Prostate gland (tissue), 2 donors: ENCODE measurements at places on chromosomes 2 and 18. TPM values are rescaled to one million over a fixed set of nuclear protein-coding genes. Genes with fewer than 3 reads are reported as not detected.

- DNase-seq, result peak; percentile 62
Measured at GRCh38 chr2:43898134-43898837, 59.5 kb downstream of the ABCG8 start.

DNA sequence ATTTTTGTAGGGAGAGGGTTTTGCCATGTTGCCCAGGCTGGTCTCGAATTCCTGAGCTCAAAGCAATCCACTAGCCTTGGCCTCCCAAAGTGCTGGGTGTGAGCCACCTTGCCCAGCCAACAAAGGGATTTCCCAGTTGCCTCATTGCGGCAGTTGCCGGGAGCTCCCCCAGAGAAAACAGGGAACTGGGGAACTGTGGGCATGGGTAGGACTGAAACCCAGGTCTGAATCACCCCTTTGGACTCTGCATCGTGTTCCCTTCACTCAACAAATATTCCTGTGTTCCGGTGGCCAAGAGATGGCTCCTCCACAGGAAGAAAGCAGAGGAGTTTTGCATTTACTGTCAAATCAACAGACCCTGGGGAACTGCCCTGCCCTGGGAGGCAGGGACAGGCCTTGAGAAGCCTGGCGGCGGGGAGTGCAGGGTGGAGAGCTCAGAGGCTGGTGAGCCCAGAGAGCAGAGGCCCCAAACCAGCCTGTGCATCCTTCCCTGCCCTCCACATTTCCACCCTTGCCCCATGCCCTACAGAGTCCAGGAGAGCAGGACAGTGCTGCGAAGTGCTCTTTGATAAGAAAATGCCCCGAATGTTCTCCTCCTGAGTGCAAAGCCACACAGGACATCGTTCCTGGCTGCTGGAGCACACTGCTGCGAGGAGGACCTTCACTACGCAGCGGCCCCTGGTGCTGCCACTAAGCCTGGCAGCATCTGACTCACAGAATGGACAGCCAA, 24.9 kb downstream of the MYO7B start:
- DNase-seq, result no peak

- DNase-seq, result no peak
Measured at GRCh38 chr2:88599527-88599926, 27.7 kb downstream of the EIF2AK3 start.

DNA sequence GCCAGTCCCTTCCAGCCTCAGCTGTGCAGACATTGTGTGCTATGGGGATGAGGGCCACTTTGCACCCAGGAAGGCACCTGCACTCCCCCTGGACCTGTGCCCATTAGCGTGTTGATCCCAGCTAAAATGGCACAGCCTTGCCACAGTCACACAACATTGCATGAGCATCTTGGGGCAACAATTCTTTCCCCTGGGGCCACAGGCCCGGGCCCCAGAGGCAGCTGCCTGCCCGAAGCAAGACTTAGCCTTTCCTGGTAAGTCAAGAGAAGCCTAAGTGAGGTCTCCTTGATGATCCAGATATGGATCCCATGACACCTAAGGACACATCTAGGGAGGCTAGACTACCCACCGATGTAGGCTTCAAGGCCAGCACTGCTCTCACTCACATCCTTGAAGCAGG, 202.1 kb downstream of the BCL11A start:
- no peak for DNase-seq

- no peak for DNase-seq
Measured at GRCh38 chr2:180747728-180748127, 232.7 kb upstream of the UBE2E3 start.

GRCh38 chr2:71863396-71863795, 284.3 kb downstream of the CYP26B1 start:
- DNase-seq, result peak; percentile 28

Gene CDKL4
- total RNA-seq, result not detected

DNA sequence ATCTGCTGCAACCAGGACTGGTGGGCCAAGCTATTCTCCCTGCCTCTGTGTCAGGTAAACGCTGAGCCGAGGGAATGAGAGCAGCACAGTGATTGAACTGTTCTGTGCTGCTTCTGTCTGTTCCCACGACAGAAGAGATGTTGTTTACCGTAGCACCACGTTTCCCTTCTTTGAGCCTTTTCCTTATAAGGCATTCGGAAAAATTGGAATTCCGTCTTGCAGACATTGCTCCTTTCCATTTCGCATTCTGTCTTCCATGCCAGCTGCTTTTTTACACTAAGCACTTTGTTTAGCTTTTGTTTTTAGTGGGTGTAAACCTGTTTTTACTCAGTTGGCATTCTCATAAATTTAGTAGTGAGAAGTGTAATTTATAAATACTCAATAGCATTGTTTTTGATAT, 103.1 kb downstream of the ZNF236 start:
- DNase-seq, result no peak

Gene HOXD4
- total RNA-seq, result 1.2 TPM

GRCh38 chr2:174376967-174377366, 18.6 kb upstream of the SCRN3 start:
- no peak for DNase-seq

- no peak for DNase-seq
Measured at GRCh38 chr18:54150226-54150625, 74.2 kb downstream of the MBD2 start.

Gene ALPI
- total RNA-seq, result not detected

Gene DNPEP
- total RNA-seq, result 54.1 TPM

- no peak for DNase-seq
Measured at GRCh38 chr2:131488306-131489205, 3.6 kb downstream of the MZT2A start.

DNA sequence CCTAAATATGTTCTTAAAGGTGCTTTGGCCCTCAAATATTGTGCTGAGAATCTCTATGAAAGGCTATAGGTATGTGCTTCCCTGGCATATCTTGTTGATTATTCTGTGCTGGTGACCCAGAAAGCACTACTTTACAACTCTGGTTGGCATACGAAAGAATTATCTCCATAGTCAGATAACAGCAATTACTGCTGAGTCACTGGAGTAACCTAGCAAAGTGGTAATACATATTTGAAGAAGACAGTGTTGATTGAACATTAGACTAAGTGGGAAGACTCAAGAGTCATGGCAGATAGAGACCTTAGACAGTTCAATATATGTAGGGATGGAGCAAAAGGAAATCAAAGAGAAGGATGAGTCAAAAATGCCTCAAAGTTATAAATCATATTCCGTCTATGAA, 1978.5 kb upstream of the LRRTM1 start:
- DNase-seq, result no peak

Gene CYBRD1
- 130 TPM for total RNA-seq

- DNase-seq, result no peak
Measured at GRCh38 chr2:15746703-15747550, 155.3 kb downstream of the DDX1 start.

GRCh38 chr2:232901736-232902578, 31.9 kb downstream of the SNORC start:
- DNase-seq, result no peak

DNA sequence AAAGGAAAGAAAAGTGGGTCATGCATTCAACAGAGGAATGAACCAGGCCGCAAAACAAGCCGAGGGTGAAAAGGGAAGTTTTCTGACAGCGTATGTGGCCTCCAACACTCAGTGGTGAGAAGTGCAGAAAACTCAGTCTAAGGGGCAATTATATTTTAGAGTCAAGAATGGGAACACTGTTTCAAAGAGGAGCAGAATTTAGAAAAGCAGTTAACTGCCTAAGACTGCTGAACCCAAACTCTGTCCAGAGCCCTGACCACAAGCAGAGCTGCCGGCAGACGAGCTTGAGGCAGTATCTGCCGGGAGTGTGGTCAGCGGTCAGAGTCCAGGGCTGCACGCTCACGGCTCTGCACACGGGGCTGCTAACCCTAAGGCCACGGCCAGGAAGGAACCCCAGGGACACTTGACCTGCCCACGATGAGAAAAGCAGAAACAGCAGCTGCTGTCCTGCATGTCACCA, 347.0 kb upstream of the ID2 start:
- no peak for DNase-seq

- DNase-seq, result no peak
Measured at GRCh38 chr18:49968644-49969309, 155.4 kb upstream of the ACAA2 start.

DNA sequence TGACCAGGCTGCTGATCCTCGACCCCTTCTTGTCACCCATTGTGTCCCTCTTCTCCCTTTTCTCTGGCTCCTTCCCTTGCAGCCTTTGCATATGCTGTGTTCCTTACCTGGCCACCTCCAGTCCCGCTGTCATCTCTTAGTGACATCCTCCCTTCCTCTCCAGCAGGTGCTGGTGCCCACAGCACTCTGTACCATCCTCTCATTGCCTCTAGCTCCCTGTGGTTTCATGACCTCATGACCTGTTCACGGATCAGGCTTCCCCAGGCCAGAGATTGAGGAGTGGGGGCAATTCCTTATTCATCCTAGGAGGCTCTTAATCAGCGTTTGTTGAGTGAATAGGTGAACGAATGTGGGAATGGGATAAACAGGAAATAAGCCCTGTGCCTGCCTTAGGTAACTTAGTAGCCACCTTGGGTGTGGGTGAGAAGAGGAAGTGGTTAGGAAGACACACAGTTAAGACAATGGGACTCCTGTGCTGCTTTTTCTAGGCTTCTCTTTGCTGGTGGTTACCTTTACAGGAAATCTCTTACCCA, 35.5 kb downstream of the ITGA6 start:
- no peak for DNase-seq

- DNase-seq, result no peak
Measured at GRCh38 chr18:669077-669476, 11.6 kb downstream of the TYMS start.

DNA sequence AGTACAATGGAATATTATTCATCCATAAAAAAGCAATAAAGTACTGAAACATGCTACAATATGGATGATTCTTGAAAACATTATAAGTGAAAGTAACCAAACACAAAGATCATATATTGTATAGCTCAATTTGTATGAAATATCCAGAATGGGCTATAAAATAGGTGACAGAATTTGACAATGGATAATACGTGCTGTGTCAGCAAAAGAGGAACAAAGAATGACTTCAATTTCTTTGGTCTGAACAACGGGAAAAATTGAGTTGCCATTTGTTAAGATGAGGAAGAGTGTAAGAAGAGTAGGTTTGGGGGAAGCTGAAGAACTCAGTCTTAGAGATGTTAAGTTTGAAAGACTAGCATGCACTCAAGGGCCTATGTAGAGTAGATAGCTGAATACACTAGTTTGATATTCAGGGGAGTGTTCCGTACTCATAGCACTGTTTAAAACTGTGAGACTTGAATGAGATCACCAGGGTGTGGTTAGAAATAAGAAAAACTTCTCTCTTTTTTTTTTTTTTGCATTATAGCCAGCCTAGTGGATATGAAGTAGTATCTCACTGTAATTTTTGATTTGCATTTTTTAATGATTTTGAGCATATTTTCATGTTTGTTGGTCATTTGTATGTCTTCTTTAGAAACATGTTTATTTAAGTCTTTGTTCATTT, 213.6 kb downstream of the NR4A2 start:
- no peak for DNase-seq

Gene CD207
- 0.23 TPM for total RNA-seq

Gene DNAJC5G
- total RNA-seq, result 16.1 TPM

DNA sequence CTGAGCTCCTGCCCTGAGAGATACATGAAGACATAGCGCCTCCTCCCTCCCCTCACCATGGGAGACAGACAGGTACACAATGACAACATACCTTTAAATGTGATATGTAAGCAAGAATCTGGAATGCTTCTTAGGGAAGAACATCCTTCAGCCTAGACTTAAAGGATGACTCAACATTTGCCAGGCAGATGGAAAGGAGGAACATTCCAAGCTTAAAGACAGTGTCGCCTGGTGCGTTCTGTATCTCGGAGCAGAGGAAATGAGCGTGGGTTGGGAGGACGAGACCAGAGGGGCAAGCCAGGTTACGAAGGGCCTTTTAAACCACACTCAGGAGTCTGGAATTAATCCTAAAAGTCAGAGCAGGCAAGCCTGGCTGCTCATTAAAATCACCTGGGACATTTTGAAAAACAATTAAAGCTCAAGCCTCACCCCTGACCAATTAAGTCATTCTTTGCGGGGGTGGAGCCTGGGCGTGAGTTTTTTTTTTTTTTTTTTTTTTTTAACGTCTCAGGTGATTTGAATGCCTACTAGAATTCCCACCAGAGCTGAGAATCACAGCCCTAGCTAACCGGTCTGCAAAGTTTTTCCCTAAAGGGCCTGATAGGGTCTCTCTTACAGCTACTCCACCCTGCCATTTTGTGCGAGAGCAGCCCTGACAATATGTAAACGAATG, 131.2 kb upstream of the SEC11C start:
- DNase-seq, result peak; percentile 58

- DNase-seq, result no peak
Measured at GRCh38 chr2:200221055-200221955, 85.2 kb upstream of the SPATS2L start.

- peak; percentile 7 for DNase-seq
Measured at GRCh38 chr18:2104620-2105462, 466.5 kb downstream of the METTL4 start.

Gene WBP1
- total RNA-seq, result 158 TPM

Gene UGT1A3
- 0.64 TPM for total RNA-seq

- DNase-seq, result no peak
Measured at GRCh38 chr2:62142054-62142453, 53.9 kb upstream of the B3GNT2 start.

DNA sequence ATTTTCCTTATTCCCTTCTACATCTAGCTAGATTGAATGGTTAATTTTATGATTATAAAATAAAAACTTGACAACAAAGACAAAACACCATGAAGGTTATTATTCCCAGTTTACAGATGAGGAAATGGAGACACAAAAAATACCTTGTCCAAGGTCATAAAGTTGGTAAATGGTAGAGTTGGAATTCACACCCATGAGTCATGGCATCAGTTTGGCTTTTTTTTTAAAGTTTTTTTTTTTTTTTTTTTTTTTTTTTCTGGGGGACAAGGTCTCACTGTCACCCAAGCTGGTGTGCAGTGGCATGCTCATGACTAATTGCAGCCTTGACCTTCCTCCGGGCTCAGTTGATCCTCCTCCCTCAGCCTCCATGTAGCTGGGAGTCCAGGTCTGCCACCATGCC, 70.0 kb downstream of the MTX2 start:
- DNase-seq, result no peak

- no peak for DNase-seq
Measured at GRCh38 chr2:85843543-85843942, 45.2 kb downstream of the ST3GAL5 start.

DNA sequence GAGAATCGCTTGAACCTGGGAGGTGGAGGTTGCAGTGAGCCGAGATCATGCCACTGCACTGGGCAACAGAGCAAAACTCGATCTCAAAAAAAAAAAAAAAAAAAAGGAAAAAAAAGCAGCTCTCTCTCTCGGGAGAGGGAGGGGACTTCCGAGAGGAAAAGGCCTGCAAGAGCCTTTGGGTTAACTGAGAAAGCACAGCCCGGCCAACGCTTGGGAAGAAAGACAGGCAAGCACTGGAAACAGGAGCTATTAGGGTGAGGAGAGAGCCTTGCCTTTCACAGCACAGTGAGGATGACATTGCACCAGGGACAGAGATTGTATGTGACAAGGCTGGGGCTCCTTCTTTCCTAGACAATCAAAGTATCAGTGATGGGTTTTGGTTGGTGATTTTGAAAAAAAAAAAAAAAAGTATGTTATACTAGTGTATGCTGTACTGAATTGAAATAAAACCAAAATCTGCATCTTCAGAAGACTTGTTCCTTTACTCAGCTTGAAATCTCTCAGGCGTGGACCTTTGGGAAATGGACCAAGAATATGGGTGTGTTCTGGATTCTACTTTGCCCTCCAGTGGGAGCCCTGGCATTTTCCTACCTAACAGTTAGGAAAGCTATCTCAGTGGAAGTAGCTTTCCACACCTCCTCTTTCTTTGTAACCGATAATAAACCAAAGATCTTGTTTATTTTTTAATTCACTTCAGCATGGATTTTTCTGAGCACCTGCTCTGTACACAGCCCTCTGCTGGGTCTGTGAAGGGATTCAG, 16.7 kb downstream of the SRSF7 start:
- DNase-seq, result no peak
